ENCODE measurements at places on chromosomes 2 and 18.

DNA sequence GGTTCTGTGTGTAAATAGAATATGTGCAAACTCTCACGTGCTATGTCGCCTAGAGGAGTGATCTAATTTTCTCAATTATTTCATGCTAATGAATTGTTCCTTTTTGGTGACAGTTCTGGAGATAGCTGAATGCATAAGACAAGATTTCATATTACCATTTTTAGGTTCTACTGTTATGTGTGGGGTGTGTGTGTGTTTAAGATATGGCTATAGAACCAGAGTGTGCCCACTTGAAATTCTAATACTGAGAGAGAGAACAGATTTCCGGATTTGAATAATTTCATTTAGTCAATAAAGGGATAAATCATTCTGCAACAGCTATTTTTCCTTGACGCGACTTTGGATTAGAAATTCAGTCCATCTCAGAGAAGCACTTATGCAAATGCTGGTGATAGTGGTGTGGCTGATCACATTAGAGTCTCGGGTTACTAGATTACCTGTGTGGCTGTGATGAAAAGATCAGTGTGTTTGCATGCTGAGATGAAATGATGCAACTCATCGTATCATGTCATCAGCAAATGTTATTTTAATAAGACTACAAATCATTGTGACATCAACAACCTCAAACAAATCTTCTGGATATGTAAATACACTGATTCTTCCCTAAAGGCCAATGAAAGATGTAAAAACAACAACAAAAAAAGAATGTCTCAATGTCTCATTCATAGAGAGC lies 415.9 kb downstream of the EPHA4 start:
- no peak for DNase-seq

GRCh38 chr2:189613077-189613636 lies 32.6 kb upstream of the SLC40A1 start:
- no peak for DNase-seq

DNA sequence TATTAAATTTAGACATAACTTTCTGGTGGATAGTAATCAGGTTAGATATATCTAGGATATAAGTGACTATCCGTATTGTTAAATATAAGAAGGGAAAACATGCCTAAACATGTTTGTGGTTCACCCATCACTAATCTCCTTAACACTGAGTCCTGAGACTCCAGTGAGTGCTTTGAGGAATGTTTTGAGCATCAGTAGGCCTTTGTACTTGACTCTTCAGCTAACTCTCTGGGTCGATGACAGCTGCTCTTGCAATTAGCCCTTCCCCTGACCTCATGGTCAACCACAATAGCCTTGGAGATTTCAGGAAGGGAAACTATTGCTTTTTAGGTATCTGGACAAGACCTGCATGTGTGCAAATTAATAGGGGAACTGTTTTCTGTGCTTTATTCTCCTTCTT lies 716.8 kb downstream of the EPHA4 start:
- no peak for DNase-seq

DNA sequence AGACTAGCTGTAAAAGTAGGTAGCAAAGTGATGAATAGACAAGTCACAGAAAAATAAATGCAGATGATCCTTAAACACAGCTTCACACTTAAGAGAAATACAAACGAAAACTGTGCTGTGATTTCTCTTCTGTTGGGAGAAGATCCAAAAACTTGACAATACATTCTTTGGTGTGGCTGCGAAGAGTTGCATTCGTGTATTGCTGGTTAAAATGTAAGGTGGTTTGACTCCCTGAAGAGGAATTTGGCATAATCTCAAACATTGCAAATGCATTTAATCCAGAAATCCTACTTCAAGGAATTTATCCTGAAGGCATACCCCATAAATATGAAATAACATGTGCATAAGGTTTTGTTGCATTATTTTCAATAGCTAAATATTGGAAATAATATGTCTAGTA lies 7.1 kb downstream of the CCNYL1 start:
- DNase-seq, result no peak

DNA sequence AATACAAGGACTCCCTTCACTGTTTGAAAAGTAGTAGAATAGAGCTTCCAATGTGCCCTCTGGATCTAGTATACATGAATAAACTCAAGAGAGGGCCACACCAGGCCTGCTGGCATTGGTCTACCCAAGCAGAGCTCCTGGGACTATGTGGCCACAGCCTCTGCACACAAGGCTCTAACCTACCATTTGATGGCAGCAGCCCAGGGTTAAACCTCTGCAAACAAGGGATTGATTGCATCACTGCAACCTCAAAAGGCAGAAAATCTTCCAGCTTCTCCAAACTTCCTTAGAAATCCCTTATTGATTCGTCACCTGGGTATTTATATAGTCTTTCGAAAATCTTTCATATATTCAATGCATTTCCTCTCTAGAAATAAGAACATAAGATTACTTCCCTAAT lies 147.6 kb upstream of the SETBP1 start:
- DNase-seq, result no peak

DNA sequence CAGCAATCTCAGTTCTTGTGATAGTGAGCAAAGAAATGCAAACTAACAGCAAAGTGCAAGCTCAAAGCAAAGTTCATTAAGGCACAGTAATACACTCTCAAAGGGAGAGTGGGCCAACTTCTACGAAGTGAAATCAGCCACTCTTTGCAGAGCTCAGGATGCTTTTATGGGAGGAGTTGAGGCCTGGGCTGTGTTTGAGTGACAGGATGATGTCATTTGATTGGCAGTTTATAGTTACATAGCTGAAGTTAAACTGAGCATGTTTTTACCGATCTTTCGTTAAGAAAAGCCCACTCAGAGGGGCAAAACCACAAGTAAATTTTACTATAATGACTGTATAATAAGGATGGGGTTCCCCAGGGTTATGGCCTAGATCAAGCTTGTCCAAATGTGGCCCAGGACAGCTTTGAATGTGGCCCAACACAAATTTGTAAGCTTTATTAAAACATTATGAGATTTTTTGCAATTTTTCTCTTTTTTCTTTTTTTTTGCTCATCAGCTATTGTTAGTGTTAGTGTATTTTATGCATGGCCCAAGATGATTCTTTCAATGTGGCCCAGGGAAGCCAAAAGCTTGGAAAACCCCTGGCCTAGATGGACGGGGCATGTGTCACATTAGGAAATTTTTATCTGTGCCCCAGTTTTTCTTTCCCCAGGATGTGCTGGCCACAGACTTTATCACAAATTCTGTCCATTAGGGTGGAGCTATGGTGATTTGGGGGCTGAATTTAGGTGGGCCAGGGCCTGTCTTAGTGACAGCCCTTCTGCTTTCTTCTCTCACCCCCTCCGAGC lies 8.3 kb upstream of the DNAH7 start:
- DNase-seq, result no peak

- no peak for DNase-seq
Observed at GRCh38 chr2:128435576-128436478, 117.2 kb upstream of the HS6ST1 start.

DNA sequence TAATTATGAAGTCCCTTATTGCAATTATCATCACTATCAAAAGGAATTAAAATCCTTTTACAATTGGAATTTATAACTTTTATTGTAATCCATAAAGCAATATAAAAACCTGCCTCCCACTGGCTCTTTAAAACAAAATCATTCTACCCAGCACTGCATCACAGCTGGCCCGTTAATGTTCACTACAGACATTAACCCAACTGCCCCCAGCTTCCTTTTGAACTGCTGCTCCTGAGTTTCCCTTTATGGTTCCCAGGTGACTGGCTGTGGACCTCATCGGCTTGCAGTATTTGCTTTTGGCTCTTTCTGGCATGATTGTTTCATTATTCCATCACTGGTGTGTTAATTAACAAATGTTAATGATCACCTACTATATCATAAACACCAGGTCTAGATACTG lies 535.6 kb downstream of the THSD7B start:
- no peak for DNase-seq

DNA sequence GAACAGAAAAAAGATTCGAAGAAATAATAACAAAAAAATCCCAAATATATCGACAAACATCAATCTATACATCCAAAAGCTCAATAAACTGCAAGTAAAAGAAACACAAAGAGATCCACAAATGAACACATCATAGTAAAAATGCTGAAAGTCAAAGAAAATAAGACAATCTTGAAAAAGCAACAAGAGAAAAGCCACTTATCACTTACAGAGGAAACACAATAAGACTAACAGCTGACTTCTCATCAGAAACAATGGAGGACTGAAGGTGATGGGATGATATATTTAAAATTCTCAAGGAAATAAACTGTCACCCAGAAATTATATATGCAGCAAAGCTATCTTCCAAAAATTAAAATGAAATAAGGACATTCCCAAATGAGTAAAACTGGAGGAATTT lies 140.3 kb downstream of the NDUFA10 start:
- no peak for DNase-seq

- no peak for DNase-seq
Observed at GRCh38 chr18:62715436-62715758, at the start of gene PHLPP1. PHLPP1 (plus strand) TSS chr18:62715541; CDS start chr18:62715684, 143 bp downstream.

DNA sequence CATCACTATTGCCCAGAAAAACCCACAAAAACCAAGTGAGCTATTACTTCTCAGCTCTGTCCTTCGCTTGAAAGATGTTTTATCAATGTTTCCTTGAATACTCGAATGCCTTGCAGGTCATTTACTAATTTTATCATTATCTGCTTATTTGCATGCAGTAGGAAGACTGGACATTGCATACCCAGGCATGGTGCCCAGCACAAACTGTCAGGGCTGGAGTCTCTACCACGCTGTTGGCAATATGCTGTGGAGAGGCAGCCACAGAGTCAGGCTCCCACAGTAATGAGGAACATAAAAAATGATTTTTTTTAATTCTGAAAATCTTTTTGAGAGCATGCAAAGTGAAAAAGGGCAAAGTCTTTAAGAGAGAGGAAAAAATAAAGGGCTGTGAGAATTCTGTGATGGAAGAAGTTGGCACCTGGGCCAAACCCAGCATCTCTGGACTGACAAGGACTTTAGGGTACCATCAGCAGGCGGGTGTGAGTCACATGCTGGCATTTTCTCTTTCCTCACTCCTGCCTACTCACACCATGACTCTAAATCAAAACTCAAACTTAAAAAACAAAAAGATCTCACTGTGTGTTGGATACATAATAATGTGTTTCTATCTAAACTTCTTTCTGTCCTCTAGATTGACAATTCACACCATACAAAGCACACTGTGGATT lies 709.8 kb upstream of the FANCL start:
- no peak for DNase-seq

- no peak for DNase-seq
Observed at GRCh38 chr2:236794176-236794957, 224.7 kb downstream of the ACKR3 start.

DNA sequence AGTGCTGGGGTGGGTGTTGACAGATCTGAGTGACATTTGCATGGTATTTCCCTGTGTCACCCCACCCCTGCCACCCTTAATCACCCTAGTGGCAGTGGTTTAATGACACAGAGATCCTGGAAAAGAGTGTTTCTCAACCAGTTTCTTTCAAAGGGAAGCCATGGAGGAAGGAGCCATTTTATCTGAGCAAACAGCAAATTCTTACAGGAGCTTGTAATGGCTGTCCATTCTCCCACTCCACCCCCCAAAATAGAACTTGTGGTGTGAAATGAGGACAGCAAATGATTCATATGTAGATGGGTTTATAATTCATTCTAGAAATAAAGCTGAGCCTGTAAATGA lies 51.5 kb downstream of the CDC42EP3 start:
- no peak for DNase-seq

- DNase-seq, result no peak
Observed at GRCh38 chr18:48551100-48551499, 12.3 kb downstream of the CTIF start.
